Large intestine (tissue), 12 donors: ENCODE measurements at places on chromosomes 7 and 10. TPM values are rescaled to one million over a fixed set of nuclear protein-coding genes. Genes with fewer than 3 reads are reported as not detected.

The PKD2L1 gene
- 0.48 TPM for polyA plus RNA-seq

DNA sequence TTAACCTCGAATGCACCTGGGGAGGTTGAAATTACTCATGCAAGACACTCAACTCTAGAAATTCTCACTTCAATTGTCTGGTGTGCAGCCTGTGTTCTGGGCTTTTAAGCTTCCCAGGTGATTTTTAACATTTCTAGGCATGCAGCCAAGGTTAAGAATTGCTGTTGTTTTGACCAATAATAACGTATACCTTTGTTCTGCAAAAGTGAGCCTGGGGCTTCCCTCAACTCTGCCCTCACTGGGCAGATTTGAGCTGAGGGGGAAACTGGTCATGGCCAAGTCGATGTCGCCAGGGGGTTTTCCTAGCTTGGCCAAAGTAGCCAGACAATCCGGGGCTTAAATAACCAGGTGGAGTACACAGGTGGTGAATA lies 568 bp downstream of the PRSS2 start:
- H3K27me3 ChIP-seq, result peaks cover 28% of the 10 kb centered on the region
- no peak for DNase-seq

GRCh38 chr10:44325157-44325556 lies 59.7 kb downstream of the CXCL12 start:
- no peak overlapping the region for H3K4me3 ChIP-seq
- DNase-seq, result peak; percentile 78
- H3K36me3 ChIP-seq, result no peaks in the 10 kb centered on the region
- H3K27me3 ChIP-seq, result no peaks in the 10 kb centered on the region
- peaks cover 8% of the 10 kb centered on the region for H3K4me1 ChIP-seq

- no peaks in the 10 kb centered on the region for H3K36me3 ChIP-seq
- no peak overlapping the region for H3K27ac ChIP-seq
- no peak for DNase-seq
- H3K4me1 ChIP-seq, result no peaks in the 10 kb centered on the region
- no peak overlapping the region for H3K4me3 ChIP-seq
- H3K27me3 ChIP-seq, result no peaks in the 10 kb centered on the region
Observed at GRCh38 chr10:75696536-75696935, 265.1 kb downstream of the LRMDA start.
